NCI-H774 (cell line): ENCODE measurements at places on chromosomes 1 and 21.

DNA sequence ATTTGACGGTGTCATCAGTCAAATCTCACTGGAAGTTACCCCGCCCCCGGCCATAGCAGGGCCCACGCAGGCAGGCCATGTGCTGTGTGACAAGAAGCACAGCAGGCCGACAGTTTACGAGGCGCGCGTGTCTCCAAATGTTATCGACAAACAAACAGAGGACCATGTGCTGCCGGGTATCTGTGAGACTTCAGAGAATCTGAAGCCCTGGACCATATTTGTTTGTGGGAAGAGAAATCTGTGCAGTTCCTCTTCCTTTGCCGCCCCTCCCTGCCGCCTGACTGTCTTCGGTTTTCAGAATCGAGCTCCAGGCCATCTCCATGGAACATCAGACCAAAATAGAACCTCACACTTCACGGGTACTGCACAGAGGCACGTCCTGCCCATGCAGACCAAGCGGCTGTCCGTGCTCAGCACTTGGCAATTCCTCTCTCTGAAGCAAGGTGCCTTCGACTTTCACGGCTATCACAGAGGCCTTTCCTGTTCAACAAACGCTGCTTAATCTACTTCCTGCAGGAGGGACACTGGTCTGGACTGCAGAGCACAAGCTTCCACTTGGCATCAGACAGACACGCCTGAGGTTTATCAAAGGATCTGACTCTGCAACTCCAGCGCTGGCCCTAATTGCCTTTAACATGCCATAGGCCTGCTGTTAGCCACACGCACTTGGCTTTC is 135.7 kb upstream of the KRTAP19-8 start:
- DNase-seq, result no peak

DNA sequence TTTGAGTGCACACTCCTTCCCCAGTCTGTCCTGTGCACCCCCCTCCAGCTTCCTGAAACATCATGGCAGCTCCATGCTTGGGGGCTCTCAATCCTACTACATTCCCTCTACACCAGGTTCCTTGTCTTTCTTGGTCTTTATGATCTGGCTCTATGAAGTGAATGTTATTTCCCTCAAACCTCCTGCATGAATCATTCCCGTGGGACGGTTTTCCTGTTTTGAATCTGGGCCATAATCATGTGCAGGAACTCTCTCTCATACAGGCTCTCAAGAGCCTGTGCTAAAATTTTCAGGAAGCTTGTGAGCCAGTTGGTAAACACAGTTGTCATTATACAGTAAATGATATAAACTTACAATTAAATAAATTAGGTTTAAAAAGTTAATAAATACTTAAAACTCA is 89.8 kb upstream of the KCNE2 start:
- no peak for DNase-seq

GRCh38 chr1:27684176-27684575 is 12.2 kb upstream of the IFI6 start:
- no peak for DNase-seq

DNA sequence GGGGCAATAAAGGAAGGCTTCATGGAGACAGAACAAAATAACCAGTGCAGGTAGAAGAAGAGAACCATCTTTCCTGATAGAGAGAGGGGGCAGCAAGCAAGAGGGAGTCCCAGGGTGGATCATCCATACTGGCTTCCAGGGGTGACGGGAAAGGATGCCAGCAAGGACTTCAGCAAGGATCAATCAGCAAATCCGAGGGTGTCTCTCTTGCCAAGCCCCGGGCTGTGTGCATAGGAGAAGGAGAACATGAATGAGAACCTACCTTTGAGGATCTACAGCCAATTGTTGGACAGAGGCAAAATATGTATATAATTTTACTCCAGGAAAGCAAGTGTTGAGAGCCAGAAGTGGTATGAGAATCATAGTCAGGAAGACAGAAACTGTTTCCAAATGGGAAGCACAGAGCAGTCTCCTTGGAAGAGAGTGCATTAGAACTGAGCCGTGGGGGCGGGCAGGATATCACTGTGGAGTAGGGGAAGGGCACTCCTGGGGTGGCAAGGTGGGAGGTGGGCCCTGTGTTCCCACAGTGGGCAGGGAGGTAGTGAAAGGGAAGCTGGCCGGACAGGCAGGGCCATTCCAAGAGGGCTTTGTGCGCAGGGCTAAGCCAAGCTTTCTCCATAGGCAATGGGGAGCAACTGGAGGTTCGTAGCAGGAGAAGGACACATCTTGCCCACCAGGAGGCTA is 1.1 kb upstream of the S100A9 start:
- DNase-seq, result no peak

GRCh38 chr1:112722601-112723510 is 7.7 kb upstream of the PPM1J start:
- DNase-seq, result no peak

DNA sequence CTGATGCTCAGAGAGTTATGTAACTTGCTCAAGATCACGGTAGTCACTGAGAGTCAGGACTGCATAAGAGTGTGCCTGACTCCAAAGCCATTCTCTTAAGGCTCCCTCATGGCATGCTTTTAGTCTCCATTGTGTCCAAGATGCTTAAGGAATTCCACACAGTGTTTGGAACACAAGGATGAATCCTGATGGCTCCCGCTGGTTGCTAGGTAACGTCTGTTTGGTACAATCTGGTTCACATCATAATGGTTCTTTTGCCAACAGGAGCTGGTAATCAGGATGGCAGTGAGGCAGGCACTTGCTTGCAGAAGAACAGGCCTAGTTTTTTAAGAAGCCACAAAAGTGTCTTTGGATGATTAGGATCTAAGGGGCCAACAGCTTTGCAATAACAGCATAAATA is 436.5 kb upstream of the DAB1 start:
- no peak for DNase-seq

DNA sequence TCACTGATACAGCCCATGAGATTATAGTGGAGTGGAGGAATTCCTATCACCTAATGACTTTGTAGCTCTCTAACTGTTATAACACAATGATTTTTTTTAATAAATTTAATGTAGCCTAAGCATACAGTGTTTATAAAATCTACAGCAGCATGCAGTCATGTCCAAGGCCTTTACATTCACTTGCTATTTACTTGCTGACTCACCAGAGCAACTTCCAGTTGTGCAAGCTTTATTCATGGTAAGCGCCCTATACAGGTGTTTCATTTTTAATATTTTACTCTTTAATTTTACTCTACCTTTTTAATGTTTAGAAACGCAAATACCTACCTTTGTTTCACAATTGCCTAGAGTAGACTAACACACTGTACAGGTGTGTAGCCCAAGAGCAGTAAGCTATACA is 1652.2 kb downstream of the BRINP3 start:
- DNase-seq, result no peak

DNA sequence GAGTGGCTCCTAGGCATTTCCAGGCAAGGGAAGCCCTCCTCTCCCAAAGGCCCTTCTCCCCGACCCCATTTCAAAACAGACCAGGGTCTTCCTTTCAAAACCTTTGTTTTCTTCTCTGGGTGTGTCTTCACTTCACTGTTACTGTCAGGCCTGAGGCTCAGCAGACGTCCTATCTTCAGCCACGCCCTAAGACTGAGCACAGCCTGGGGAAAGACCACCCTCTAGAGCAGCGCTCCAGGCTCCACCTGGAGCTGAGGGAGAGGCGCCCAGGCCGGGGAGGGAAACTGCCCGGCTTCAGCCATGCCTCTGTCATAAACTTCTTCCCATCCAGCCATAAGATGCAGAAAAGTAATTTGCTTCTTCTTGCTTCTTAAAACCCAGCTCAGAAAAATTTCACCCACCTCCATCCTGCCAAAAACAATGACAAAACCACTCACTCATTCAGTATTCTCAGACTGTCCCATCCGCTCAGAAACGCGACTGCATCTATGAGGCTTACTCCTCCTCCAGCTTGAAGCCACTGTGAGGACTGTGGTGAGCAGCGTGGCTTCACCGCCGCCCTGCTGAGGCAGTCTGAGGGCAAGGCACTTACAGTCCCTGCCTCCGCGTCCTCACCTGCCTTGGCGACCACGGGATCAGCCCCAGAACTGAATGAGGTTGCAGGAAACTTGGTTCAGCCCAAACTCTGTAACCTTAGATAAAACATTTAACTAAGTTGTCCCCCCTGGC is 36.1 kb downstream of the VN1R5 start:
- DNase-seq, result no peak

GRCh38 chr1:1399872-1400575 is 889 bp upstream of the CCNL2 start:
- no peak for DNase-seq

DNA sequence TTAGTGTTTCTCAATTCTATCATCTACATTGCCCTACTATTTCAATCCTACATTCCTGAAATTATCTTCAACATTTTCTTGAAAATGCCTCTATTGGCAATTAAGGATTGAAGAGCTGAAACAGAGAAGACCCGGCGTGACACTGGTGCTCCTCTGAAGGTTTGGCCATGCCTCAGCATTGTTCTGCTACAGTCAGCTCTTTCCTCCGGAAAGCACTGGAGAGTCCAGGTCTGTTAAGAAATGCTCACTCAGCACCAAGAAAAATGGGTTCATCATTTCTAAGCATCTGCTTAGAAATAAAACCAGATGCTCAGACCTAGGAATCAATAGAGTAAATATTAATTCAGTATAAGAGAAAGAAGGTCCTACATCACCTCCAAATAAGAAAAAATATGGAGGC is 58.8 kb downstream of the WARS2 start:
- DNase-seq, result no peak

- no peak for DNase-seq
Observed at GRCh38 chr21:42083361-42083690, 12.2 kb downstream of the UMODL1 start.

- DNase-seq, result no peak
Observed at GRCh38 chr1:38523568-38523939, 336.0 kb downstream of the RRAGC start.

DNA sequence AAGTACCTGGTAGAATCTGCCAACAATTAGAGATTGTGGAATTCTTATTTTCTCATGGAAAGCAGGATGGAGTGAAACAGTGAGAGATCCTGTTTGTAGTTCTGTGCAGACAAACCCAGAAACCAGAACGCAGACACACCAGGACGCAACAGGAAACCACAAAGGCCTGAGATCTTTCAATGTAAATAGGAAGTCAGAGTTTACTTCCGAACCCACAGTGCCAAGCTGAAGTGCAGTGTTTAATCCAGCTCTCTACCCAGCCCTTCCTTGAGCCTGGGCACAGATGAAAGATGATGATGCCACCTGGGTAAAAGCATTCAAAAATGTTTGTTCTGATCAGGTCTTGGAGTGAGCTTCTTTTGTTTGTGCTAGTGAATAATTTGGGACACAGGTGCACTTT is 244.2 kb upstream of the HOOK1 start:
- DNase-seq, result peak; percentile 22

- no peak for DNase-seq
Observed at GRCh38 chr1:157274698-157275534, 136.7 kb upstream of the ETV3 start.

- no peak for DNase-seq
Observed at GRCh38 chr21:35358008-35358407, 308.9 kb upstream of the RUNX1 start.

GRCh38 chr1:8517661-8518489 is 200.0 kb downstream of the SLC45A1 start:
- DNase-seq, result no peak

DNA sequence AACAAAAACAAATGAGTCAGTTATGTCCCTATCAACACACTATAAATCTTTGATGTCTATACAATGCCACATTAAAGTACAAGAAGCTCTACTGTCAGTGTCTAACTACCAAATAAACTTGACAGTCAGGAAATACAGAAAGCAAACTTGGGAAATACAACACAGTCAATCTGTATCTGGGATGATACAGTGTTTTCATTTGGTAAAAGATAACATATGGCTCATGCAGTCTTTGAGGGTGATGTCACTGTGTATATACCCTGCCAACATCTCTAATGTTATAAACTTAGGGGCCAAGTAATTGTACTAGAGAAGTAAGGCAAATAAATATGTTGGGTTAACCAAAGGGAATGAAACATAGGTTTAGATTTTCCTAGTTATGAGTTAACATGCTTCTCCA is 552.5 kb upstream of the ADAMTS5 start:
- DNase-seq, result no peak

DNA sequence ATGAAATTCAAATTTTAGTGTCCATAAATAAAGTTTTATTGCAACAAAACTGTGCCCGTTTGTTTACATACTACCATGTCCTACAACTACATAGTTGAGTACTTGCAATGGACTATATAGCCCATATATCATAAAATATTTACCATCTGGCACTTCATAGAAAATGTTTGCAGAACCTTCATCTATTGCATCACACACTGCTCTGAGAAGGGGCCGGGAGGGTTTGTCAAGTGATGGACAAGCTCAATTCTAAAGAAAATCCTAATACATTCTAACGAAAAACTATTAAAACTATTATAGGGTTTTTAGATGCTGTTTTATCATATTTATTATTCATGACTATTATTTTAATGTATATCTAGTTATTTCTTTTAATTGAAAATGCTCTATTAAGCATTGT is 35.9 kb downstream of the RGSL1 start:
- no peak for DNase-seq

GRCh38 chr21:33115631-33116510 is 45.9 kb downstream of the OLIG1 start:
- no peak for DNase-seq

DNA sequence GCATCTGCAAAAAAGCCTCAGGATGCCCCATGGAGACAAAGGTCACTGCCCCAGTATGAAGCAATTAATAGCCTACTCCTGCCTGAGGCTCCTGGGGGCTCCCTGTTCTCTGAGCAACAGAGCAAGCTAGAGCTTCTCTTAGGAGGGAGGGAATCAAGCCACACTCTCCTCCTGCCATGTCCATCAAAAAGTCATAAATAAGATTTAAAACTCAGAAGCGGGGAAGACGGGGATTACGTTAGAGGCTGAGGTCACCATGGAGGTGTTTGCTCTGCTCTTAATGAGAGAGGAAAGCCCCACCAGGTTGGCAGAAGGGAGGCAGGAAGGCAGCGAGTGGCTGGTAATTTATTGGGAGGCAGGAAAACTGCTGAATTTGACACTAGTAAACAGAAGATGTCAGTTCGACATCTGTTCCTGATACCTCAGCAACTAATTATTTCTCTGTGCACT is 98.4 kb upstream of the TNR start:
- peak; percentile 19 for DNase-seq

DNA sequence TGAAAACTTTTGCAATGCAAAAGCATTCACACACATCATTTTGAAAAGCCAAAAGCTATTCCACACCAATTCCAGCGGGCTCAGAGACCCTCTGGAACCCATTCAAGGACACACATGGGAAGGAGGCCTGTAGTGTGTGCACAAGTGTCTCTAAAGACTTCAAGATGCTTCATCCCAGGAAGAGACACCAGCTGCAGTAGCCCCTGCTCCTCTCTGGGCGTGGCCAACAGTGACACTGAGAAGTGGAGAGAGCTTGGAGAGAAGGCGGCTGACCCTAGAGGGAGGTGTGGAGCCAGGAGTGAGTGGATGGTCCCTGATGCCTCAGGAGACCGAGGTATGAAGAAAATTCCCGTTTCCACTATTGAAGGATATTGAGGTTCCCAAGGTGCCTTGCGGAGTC is 14.9 kb upstream of the TNNI1 start:
- no peak for DNase-seq

DNA sequence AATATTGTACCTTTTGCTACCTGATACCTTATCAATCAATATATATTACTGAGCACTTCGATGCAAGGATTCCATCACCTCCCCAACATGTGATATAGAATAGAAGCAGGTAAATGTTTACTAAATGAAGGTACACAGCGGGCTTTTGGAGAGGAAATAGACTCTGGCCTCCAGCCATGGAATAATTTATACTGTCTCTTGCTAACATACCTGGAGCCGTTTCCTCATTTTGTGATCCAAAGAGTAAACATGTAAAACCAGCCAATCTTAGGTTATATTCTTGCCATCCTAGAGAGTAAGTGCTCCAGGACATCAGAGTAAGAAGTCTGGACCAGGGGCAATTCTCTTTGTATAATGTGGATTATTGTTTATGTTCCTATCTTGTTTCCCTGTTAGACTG is 39.4 kb downstream of the NDUFS5 start:
- DNase-seq, result peak; percentile 5
